ENCODE measurements at places on chromosomes 4 and X.
A peak's percentile ranks its signal among the peaks of the same experiment; 100 is the strongest.

- DNase-seq, result no peak
These were observed 203.4 kb downstream of the CHIC1 start for GRCh38 chrX:73766431-73766795.

DNA sequence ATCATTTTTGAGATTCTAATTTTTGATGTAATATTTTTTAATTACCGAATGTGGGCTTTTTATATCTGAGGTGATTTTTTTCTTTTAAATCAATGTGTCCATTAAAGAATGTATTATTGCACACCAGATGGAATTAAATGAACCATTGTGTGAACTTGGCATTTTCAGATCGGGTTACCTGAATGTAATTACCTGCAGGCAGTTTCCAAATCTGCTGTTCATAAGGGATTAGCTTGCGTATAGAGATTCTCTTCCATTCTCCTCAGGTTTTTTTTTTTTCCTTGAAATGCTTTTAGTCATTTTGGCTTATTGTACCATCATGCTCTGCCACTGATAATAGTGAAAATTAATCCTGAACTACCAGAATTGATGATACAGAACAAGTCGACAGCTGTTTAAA lies 511.5 kb upstream of the ATOH1 start:
- DNase-seq, result no peak

DNA sequence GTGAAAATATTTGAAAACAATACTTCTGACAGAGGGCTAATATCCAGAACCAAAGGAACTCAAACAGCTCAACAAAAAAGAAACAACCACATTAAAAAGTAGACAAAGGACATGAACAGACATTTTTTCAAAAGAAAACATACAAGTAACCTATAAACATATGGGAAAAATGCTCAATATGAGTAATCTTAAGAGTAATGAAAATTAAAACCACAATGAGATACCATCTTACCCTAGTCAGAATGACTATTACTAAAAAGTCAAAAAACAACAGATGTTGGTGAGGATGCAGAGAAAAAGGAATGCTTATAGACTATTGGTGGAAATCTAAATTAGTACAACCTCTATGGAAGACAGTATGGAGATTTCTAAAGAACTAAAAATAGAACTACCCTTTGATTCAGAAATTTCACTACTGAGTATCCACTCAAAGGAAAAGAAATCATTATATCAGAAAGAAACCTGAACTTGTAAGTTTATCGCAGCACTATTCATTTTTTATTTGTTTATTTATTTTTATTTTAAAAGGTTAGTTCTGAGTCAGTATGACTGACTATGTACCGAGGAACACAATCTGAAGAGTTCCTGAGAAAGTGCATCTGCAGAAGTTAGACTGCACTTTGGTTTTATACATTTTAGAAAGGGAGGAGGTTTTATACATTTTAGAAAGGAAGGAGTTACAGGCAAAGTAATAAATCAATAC lies 231.3 kb downstream of the INPP4B start:
- no peak for DNase-seq

DNA sequence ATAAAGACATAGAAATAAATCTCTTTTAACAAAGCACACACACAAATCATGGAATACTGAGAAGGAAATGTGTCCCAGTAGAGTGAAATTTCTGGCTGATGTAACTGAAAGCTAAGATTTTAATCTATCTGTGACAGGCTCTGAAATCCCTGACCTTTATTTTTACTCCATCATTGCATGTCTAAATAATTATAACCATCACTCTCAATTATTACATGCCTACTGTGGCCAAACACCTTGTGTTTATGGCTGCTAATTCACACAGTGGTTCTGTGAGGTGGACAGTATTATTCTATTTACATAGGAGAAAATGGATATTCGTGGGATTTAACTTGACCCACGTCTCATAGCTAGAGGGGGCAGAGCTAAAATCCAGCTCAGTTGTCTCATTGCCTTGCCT lies 438.1 kb downstream of the TLL1 start:
- no peak for DNase-seq

DNA sequence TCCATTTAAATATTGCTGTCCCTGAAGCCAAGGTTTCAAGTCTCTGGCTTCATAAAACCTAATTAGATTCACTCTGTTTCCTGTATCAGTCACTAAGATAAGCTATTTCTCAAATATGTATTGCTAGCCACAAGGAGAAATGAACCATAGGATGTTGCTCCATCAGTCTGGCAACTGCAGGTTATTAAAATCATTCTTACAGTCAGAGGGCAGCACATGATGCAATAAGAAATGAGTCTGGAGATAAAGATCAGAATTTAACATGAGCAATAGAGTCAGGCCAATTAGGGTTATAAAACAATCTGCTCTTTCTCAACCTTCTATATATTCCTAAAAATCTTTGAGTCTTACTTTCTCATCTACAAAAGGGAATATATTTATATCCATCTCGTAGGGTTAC lies 7.2 kb downstream of the PRKG2 start:
- no peak for DNase-seq

- DNase-seq, result no peak
These were observed 2.1 kb downstream of the NSG1 start for GRCh38 chr4:4388836-4389575.

DNA sequence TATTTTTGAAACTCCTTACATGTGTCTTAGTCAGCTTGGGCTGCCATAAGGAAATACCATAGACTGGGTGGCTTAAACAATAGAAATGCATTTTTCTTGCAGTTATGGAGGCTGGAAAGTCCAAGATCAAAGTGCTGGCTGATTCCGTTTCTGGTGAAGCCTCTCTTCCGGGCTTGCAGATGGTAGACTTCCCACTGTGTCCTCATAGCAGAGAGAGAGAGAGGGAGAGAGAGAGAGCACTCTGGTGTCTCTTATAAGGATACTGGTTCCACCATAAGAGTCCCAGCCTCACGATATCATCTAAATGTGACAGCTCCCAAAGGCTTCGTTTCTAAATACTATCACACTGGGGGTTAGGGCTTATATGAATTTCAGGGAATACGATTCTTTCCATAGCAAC lies 39.7 kb downstream of the ENPEP start:
- peak; percentile 41 for DNase-seq

DNA sequence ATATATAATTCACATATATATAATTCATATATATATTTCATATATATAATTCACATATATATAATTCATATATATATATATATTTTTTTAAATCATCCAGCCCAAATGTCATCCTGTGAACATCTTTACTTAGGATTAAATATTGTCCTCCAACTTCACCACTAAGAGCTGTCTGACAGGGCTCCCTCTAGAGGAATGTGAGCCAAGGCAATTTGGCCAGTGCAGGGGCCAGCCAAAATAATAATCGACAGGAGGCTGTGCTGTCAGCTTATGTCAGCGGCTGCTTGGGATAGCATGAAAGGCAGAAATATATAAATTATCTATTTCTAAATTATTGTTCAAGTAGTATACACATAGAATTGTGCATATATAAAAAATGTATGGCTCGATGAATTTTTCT lies 29.5 kb downstream of the EGFL6 start:
- peak; percentile 47 for DNase-seq

DNA sequence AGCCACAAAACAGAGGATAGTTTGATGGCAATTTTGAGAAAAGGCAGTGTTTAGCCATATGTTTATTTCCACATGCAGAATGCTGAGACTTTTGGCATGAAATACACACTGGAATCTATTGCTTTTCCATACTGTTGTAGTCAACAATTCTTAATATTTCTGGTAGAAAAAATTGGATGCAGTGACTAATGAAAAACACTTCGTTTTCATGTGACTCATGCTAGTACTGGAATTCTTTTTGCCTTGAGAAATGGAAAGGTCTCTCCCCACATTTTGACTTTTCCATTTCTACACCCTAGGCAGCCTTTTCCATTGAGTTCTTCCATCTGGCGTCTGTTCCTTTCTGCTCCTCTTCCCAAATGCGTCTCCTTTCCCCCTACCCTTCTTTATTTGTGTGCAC lies 425.2 kb upstream of the FTHL17 start:
- no peak for DNase-seq

DNA sequence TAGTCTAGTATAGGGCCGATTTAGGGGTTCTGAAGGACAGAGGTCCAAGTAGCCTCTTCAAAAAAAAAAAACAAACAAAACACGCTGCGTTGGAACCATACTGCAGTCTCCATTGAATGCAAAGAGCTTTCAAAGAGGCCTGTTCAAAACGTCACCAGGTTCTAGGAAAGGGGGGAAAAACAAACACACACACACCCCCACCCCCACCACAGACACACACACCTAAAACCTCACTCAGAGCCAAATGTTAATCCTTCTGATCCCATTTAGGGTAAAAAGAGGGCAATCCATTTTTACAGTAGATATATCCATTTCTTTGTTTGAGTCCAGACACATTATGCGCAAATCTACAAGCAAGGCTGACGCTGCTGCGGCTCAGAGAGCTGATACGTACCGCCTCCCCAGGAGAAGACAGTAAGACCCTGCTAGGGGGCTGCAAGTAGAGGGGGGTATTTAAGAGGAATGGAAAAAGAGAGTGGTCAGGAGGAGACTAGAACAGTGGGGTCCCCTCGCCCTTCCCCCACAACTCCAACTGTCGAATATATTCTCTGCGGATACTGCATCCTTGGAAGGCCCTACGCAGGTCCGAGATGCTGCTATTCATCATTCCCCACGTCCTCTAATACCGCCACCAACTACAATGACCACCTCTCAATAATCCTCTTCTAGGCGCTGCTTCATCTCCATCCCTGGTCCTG lies 1.3 kb downstream of the NKRF start:
- DNase-seq, result no peak

DNA sequence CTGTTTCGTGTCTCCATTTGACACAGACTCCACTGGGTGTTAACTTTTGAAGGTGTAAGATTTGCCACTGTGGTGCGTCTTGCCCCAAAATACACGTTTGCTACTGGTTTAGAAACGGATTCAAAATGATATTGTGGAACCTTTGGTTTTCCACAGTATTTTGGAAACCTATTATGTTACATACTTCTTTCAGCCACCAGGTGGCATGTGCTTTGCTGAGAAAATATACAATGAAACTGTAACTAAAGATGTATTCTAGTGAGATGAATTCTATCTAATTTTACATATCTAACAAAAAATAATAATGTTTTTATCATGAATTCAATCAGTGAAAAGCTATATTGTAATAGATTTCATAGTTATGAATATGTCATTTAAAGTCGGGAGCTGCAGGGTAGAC lies 28.4 kb upstream of the SLITRK4 start:
- peak; percentile 31 for DNase-seq

DNA sequence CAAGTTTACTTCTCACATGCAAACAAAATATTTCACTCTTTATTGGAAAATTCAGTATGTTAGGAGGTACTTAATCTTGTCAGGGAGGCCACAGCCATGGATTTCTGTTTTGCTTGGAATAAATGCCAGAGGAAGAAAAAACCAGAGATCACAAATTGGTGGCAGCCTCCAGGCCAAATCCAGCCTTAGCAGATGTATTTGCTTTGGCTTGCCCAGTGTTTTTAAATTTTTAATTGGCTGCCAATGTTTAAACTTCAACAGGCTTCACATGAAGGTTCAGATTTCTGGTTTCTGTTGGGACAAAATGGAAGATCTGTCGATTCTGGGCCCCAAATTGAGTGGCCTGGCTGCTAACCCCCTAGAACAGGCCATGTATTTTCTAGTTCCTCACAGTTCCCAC lies 19.2 kb downstream of the YY2 start:
- DNase-seq, result no peak

DNA sequence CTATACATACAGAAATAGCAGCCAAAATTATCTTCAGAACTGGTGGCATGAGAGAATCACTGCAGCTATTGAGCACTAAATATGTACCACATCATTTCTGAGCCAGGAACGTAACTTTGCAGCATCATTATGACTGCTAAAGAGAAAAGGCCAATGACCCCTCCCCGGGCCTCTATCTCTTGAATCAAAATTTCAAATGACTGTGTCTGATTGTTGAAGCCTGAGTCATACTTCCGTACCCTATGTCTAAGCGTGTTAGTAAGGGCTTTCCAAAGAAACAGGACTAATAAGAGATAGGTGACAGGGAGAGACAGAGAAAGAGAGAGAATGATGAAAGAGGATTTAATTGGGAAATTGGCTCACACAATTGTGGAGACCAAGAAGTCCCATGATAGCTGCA lies 445.5 kb upstream of the SPANXN1 start:
- no peak for DNase-seq

GRCh38 chrX:136179133-136179532 lies 31.8 kb downstream of the FHL1 start:
- DNase-seq, result no peak

DNA sequence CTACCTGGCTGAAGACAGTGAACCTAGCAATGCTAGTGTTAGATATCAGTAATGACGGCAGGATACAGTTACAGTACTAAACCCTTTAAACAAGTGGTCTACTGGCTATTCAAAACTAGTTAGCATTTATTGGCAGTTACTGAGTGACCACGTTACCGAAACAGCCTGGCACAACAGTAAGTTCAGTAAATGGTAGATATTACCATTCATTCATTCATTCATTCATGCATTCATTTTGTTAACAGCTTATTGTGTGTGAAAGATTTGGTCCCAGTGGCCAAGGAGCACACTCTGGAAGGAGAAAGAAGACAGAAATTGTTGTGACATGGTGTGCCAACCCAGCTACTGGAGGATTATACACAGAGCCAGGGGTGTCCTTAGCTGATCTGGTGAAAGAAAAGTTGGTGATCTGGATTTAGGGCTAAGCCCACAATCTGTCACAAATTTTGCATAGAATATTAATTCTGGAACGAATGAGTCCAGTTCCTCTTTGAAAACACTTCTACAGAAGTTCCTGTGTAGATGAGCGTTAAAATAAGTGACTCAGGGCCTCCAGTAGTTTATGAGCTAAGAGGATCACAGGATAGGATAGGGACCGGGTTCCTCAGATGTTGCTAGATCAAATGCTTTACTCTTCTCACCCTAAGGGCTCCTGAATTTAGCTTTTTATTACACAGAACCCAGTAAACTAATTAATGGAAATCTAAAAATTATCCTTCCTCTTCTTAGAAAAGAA lies 179.1 kb downstream of the CBR4 start:
- no peak for DNase-seq

DNA sequence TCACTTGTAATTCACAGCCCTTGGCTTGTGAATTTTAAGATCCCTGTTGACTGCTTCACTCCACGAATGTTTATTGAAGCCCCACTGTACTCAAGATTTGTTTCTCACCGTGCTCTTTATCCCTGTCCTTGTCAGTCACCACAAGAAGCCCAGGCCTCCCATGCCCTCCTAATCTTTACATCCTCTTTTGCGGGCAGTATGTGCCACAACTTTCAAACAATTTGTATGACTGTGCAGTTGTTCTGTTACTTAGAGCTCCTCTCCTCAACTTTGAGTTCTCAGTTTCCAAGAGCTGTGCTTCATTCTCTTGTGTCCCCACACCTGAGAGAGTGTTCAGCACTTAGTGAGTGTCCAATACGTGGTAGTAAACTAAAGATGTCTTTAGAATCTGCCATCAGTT lies 467.7 kb downstream of the NKX6-1 start:
- no peak for DNase-seq

DNA sequence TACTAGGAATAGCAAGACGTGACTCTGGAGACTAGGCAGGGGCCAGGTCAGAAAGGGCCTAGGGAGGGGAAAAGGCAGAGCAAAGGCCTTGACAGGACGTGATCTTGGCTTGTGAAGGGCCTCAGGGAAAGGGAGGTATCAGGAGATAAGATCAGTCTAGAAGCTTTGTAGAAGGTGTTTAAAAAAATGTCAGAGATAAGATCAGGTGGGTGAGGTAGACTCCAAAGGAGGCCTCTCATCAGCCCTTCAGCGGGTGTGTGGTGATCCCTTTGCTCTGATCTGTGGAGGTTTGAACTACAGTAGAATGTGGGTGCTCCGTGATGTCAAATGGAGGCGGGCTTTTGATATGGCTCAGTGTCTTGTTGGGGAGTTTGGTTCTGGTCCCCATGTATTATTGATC lies 78.8 kb upstream of the PRPS1 start:
- DNase-seq, result no peak

GRCh38 chrX:48802089-48802904 lies 430 bp downstream of the HDAC6 start:
- peak; percentile 91 for DNase-seq
